D721Med (cell line): ENCODE measurements at places on chromosomes 2 and 18.

GRCh38 chr2:33488178-33488690, 11.8 kb downstream of the RASGRP3 start:
- no peak for DNase-seq

DNA sequence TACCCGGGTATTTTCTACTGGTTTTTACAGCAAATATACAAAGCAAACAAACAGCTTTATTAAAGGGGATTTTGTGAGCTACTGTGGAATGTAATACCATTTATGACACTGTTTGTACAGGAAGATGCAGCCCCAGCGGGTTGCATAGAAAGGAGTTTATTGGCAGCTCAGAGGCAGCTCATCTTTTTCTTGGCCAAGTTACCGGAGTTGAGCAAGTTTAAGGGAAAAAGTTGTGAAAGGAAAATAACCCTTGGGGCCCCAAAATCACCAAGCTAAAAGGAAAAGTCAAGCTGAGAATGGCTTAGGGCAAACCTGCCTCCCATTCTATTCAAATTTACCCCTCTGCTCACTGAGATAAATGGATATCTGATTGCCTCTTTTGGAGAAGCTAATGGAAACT, 60.8 kb downstream of the MOB4 start:
- DNase-seq = no peak

GRCh38 chr2:71064754-71065621, 3.5 kb upstream of the NAGK start:
- DNase-seq = no peak

GRCh38 chr2:119136093-119136492, 22.5 kb downstream of the C1QL2 start:
- DNase-seq = no peak

GRCh38 chr18:44826418-44827259, 146.0 kb downstream of the SETBP1 start:
- no peak for DNase-seq

GRCh38 chr2:51263951-51264350, 232.0 kb upstream of the NRXN1 start:
- no peak for DNase-seq

DNA sequence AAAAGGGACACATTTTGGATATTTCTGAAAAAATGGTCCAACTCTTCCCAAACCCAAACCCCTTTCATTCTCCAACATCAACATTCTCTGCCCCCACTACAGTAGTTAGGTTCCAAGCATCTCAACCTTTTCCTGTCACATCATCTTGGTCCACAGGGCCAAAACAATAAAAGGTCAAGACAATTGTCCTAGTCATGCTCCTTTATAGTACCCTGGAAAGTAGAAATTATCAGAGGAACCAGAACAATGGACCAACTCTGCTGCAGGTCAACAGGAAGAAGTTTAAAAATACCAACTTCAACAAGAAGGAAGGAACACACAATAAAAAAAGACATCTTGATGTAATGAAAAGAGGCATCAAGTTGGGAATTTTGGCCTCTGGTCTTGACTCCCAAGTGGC, 36.1 kb downstream of the CLASP1 start:
- no peak for DNase-seq

DNA sequence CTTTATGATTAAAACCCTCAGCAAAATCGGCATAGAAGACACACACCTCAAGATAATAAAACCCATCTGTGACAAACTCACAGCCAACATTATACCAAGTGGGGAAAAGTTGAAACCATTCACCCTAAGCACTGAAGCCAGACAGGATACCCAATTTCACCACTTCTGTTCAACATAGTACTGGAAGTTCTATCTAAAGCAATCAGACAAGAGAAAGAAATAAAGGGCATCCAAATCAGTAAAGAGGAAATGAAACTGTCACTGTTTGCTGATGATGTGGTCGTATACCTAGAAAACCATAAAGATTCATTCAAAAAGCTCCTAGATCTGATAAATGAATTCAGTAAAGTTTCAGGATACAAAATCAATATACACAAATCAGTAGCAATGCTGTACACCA, 16.4 kb upstream of the RPRD1A start:
- no peak for DNase-seq
